ENCODE measurements at places on chromosomes 1 and 21. TPM values are rescaled to one million over a fixed set of nuclear protein-coding genes. Genes with fewer than 3 reads are reported as not detected.

GRCh38 chr1:183061194-183061593 is 38.0 kb downstream of the LAMC1 start:
- H3K36me3 ChIP-seq = no peaks in the 10 kb centered on the region
- no peaks in the 10 kb centered on the region for H3K27me3 ChIP-seq
- no peak overlapping the region for H3K4me3 ChIP-seq
- H3K27ac ChIP-seq = no peak overlapping the region
- H3K4me1 ChIP-seq = no peaks in the 10 kb centered on the region

DNA sequence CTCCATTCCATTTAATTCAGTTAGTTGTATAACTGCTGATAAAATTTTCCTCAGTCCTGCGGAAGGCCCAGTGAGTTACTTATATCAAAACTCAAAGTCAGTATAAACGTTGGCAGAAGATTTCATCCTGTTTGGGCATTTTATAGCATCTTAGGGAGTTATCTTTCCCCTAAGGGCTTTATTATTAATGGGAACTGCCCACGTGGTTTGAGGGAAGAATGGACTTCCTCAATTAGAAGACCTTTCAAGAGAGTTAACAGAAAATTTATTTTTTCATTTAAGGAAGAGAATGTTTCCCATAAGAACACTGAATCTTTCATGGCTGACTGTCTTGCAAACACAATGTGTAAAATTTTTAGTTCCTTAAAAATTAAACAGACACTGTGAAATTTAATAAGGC is 400.1 kb downstream of the NEGR1 start:
- H3K36me3 ChIP-seq = no peaks in the 10 kb centered on the region
- H3K4me3 ChIP-seq = no peak overlapping the region
- no peaks in the 10 kb centered on the region for H3K27me3 ChIP-seq
- DNase-seq = no peak

- H3K27me3 ChIP-seq = no peaks in the 10 kb centered on the region
- H3K27ac ChIP-seq = no peak overlapping the region
- H3K4me1 ChIP-seq = peaks cover 21% of the 10 kb centered on the region
- DNase-seq = peak; percentile 85
These were observed 108.7 kb downstream of the TSEN15 start for GRCh38 chr1:184160236-184160635.

GRCh38 chr1:25612421-25612820 is 4.2 kb upstream of the MAN1C1 start:
- peaks cover 14% of the 10 kb centered on the region for H3K27me3 ChIP-seq
- peaks cover 23% of the 10 kb centered on the region for H3K4me1 ChIP-seq
- H3K27ac ChIP-seq = no peak overlapping the region
- H3K4me3 ChIP-seq = no peak overlapping the region
- DNase-seq = no peak

SDC3 gene
- not detected for total RNA-seq

LAMB3 gene
- total RNA-seq = 1.2 TPM

DNA sequence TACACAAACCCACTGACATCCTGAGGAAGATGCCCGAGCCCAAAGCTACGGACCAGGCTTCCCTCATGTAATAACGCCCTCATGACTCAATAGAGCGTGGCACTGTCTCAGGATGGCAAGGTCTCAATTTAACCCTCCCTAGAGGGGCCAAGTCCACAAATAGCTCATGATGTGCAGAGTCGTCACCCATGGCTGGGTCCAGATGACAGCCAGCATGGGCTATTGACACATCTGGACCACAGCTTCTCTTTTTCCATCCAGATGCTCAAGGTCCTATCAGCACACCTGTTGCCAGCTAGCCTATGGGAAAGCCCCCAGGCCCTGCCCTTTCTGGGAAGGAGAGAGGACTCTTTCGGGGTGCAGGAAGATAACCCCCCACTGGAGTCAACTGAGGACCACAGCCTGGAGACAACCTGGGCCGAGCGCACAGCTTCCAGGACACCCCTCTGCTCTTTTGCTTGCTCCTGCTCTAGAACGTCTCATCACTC is 2.8 kb downstream of the LAPTM5 start:
- H3K27me3 ChIP-seq = no peaks in the 10 kb centered on the region
- peaks cover 79% of the 10 kb centered on the region for H3K4me1 ChIP-seq
- peak overlapping the region; percentile 98 for H3K27ac ChIP-seq
- DNase-seq = no peak
- H3K36me3 ChIP-seq = no peaks in the 10 kb centered on the region
- H3K4me3 ChIP-seq = peak overlapping the region; percentile 83

- H3K27ac ChIP-seq = no peak within 1 kb of the TSS
- peaks cover 4% of the 10 kb centered on the region for H3K4me1 ChIP-seq
- no peaks in the 10 kb centered on the region for H3K36me3 ChIP-seq
- DNase-seq = no peak
These were observed at the start of gene CLDN19 for GRCh38 chr1:42739753-42740700. TSS of gene CLDN19 (minus strand) at chr1:42740236. CDS start at chr1:42740063, 173 bp downstream.

DNA sequence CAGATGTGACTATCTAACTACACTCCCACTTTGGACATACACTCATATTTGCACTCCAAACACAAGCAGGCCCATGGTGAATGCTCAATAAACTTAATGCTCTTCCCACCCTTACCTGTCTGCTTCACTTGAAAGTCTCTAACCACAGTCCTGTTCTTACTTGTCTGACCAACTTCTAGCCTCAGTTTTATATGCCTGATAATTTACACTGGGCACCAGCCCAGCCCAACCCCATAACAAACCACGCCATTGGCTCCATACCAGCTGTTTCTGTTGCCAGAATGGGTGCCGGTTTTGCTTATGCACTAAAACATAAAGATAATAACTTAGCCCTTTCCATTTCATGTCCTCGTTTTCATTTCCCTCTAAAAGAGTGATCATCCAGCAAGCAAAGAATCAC is 395.4 kb downstream of the NTNG1 start:
- peaks cover 40% of the 10 kb centered on the region for H3K27me3 ChIP-seq
- H3K36me3 ChIP-seq = no peaks in the 10 kb centered on the region
- no peak for DNase-seq
- H3K27ac ChIP-seq = no peak overlapping the region

VWA1 gene
- total RNA-seq = 7.7 TPM

DNA sequence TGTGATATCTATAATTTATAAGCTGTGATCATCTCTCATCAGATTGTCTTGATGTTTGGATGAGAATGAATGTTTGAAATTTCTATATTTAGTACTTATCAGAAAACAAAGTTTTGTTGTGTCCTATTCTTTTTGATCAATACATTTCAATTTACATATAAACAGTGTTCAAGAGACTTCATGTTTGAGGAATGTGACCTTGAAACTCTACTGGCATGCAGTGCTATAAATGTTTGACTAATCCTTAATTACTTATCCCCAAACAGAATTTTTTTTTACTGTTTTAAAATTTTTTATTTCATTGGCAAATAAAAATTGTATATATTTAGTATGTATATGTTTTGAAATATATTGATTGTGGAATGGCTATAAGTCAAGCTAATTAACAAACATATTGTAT is 1.5 kb upstream of the PRKAA2 start:
- H3K27me3 ChIP-seq = peaks cover 50% of the 10 kb centered on the region
- no peak overlapping the region for H3K4me3 ChIP-seq
- H3K27ac ChIP-seq = no peak overlapping the region
- no peaks in the 10 kb centered on the region for H3K4me1 ChIP-seq

CELA2A gene
- not detected for total RNA-seq

- peak overlapping the region; percentile 89 for H3K4me3 ChIP-seq
- peaks cover 6% of the 10 kb centered on the region for H3K36me3 ChIP-seq
- DNase-seq = peak; percentile 84
- H3K4me1 ChIP-seq = peaks cover 59% of the 10 kb centered on the region
These were observed 5.1 kb downstream of the MAP7D1 start for GRCh38 chr1:36160949-36161485.

DNA sequence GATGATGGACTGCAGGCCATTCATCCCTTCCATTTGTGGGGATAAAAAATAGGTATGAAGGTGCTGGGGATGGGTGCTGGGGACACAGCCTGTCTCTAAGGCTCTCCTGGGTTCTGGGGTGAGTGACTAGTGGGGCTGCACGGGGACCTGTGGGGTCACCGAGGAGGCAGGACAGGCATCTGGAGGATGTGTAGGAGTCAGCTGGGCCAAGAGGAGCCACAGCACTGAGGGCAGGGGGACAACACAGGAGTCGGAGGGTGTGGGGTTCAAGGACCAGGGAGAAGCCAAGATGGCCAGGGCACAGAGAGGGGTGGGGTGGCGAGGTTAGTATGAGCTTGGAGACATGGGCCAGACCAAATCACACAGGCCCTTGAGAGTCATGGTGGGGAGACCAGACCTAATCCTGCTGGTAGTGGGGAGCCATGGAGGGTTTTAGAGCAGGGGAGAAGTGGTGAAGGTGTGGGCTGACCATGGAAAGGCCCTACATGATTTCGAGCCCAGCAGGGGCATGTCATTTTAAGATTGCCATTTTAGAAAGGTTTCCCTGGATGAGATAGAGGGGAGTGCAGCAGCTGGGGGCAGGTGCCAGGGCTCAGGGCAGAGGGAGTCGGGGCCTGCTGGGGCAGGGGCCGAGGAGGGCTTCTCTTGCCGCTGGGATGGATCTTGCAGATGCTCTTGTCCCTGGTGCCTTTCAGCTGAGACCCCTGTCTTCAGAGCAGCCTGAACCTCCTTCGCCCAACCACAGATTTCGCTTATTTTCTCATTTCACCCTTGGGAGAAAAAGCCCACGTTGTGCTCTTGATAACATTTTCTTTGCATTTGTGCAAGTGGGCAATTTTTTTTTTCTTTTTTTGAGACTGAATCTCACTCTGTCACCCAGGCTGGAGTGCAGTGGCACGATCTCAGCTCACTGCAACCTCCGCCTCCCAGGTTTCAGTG is 22.7 kb downstream of the SERINC2 start:
- DNase-seq = no peak
- no peak overlapping the region for H3K4me3 ChIP-seq
- no peaks in the 10 kb centered on the region for H3K27me3 ChIP-seq
- no peak overlapping the region for H3K27ac ChIP-seq
- no peaks in the 10 kb centered on the region for H3K36me3 ChIP-seq
- H3K4me1 ChIP-seq = no peaks in the 10 kb centered on the region

- H3K4me3 ChIP-seq = no peak overlapping the region
- H3K27ac ChIP-seq = no peak overlapping the region
- no peaks in the 10 kb centered on the region for H3K27me3 ChIP-seq
These were observed 173.9 kb downstream of the DUSP10 start for GRCh38 chr1:221567859-221568507.

DNA sequence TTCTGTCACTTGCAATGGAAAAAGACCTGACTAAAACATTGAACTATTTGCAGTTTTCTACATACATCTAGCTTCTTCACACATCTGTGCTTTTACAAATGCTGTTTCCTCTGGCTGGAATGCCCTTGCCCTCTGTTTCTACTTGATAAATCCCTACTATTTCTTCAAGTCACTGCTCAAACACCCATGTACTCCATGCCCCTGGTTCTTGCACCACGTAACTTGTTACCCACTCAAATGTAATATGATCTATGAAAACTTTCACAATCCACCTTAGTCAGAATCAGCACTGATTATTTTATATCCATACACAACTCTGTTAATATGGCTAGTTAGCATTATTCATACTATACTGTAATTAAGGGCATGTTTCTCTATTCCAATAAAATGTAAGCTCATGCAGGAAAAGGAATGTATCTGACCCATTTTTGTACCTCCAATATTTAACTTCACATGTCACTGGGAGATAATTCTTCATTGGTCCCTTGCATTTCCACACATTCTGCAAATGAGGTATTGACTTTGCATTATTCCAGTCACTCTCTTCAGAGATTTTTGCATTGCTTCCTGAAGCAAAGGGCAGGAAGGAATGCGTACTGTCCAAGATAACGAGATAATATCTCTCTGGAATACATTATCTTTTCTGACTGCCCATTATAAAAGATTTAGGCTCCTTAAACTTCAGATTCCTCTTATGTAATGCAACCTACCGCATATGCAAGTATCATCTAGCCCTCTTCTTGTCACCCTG is 158.3 kb downstream of the COL24A1 start:
- DNase-seq = no peak
- H3K27ac ChIP-seq = no peak overlapping the region
- no peak overlapping the region for H3K4me3 ChIP-seq
- H3K36me3 ChIP-seq = no peaks in the 10 kb centered on the region
- H3K27me3 ChIP-seq = no peaks in the 10 kb centered on the region

DNA sequence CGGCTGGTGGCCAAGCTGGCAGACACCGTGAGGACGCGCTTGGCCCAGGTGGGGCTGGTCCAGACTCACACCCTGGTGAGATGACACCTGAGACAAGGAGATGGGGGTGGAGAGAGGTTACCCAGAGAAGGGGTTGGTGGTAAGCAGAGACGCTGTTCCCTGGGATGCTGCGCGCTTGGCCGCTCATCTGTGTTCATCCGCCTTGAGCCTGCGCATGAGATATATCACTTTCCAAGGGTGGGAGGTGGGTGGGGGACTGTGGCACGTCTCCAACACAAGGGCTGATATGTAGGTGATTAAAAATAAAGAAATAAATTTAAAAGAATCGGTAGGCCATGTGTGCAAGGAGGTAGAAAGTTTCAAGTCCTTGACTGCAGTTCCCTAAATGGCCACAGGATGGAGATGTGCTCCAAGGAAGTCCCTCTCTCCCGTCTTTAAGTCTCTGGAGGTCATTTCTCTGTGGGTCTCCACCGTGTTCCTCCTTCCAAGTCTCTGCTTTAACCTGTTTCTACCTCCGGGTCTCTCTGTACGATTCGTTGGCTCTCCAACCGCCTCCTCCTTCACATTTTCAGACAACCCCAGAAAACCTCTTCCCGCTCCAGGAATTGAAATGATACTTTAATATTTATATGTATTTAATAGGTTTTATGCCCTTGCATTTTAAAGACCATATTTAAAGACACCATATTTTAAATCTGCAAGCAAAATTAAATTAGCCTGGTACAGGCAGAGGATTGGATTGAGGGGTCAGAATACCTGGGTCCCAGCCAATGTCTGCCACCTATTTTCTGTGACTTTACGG is 4.5 kb downstream of the TTC24 start:
- peaks cover 3% of the 10 kb centered on the region for H3K4me1 ChIP-seq
- H3K36me3 ChIP-seq = no peaks in the 10 kb centered on the region
- peak overlapping the region; percentile 27 for H3K4me3 ChIP-seq
- DNase-seq = no peak
- H3K27ac ChIP-seq = no peak overlapping the region

Data from natural killer cell treated with Interleukin-12 subunit alpha and Interleukin-12 subunit beta and Interleukin-15 and Interleukin-18, amount 100 ng/mL, for 72 hours (primary cell).